Liver (tissue), 10 donors: ENCODE measurements at places on chromosomes 5 and 9. TPM values are rescaled to one million over a fixed set of nuclear protein-coding genes. Genes with fewer than 3 reads are reported as not detected.
A peak's percentile ranks its signal among the peaks of the same experiment; 100 is the strongest.

The OCLN gene
- 25.9 TPM for total RNA-seq

The TAF11L10 gene
- total RNA-seq: not detected

- no peak overlapping the region for H3K4me3 ChIP-seq
- H3K27me3 ChIP-seq: no peaks in the 10 kb centered on the region
- H3K27ac ChIP-seq: no peak overlapping the region
- no peak for DNase-seq
Observed at GRCh38 chr9:37498457-37498856, 12.7 kb downstream of the POLR1E start.

The STKLD1 gene
- 0.37 TPM for total RNA-seq

- no peaks in the 10 kb centered on the region for H3K27me3 ChIP-seq
- H3K27ac ChIP-seq: no peak overlapping the region
- no peak for DNase-seq
- H3K4me1 ChIP-seq: no peaks in the 10 kb centered on the region
Observed at GRCh38 chr5:119750887-119751733, 121.8 kb downstream of the FAM170A start.

GRCh38 chr5:16315501-16315900, 135.9 kb upstream of the MARCHF11 start:
- H3K27ac ChIP-seq: no peak overlapping the region
- H3K4me1 ChIP-seq: no peaks in the 10 kb centered on the region
- H3K4me3 ChIP-seq: no peak overlapping the region
- DNase-seq: no peak

GRCh38 chr5:90084342-90084741, 325.2 kb downstream of the CETN3 start:
- H3K27ac ChIP-seq: no peak overlapping the region
- H3K4me3 ChIP-seq: no peak overlapping the region
- no peaks in the 10 kb centered on the region for H3K27me3 ChIP-seq
- no peak for DNase-seq

DNA sequence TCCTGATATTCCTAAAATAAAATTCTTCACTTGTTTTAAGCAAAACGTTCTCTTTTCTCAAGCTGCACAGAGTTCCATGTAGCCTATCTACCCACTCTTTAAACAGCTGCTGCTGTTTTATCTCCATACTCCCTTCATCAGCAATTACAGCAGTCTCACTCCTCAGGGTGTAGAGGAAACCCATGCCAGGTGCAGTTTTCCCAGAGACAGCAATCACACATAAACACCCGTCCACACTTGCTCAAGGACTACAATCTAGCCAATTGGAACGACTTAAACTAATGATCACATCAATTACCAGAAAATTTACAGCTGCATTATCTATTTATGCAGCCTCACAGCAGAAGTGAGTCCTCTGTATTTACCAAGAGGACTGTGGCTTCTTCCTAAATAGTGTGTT, 141.7 kb downstream of the HTR1A start:
- no peak overlapping the region for H3K27ac ChIP-seq
- no peaks in the 10 kb centered on the region for H3K4me1 ChIP-seq
- no peak overlapping the region for H3K4me3 ChIP-seq
- H3K27me3 ChIP-seq: no peaks in the 10 kb centered on the region
- no peak for DNase-seq
- H3K36me3 ChIP-seq: no peaks in the 10 kb centered on the region

The EQTN gene
- total RNA-seq: 0.08 TPM

The ALDH1B1 gene
- total RNA-seq: 18.9 TPM

- no peaks in the 10 kb centered on the region for H3K36me3 ChIP-seq
- H3K4me1 ChIP-seq: no peaks in the 10 kb centered on the region
- H3K27ac ChIP-seq: no peak overlapping the region
- no peak overlapping the region for H3K4me3 ChIP-seq
- no peaks in the 10 kb centered on the region for H3K27me3 ChIP-seq
- no peak for DNase-seq
Observed at GRCh38 chr5:65157906-65158603, 323.7 kb downstream of the ADAMTS6 start.

The NMUR2 gene
- not detected for total RNA-seq

DNA sequence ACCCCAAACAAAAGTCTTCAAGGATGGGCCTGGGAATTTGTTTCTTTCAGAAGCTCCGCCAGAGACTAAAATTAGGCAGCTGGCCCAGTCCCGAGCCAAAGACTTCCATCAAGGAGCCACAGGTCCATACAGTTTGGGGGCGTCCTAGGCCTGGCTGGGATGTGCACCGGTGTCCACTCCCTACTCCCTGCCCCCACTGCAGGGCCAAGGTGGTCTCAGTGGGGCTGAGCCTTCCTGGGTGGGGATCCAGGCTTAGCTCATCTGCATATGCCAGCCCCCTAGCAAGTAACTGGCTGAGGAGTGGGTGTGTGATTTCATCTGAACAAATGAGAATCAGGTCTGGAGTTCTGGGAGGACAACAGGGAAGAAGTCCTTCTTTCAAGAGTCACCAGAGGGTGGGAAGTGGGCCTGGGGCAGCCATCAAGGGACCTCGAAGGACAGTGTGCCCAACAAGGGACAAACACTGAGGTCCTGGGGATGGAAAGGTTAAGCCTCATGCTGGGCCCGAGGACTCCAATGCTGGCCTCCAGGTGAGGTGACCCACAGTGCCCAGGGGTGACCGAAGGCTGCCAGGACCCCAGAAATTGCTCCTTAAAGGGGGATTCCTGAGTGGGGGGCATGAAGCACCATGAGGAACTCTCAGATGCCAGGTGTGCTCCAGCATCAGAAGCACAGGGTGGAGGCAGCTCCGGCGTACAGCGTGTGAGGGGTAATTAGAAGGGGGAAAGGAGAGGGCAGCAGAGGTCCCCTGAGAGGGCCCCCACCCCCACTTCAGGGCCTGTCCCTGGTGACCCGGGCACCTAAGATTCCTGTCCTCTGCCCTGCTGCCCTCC, 91.3 kb downstream of the ZNF354C start:
- H3K4me1 ChIP-seq: no peaks in the 10 kb centered on the region
- DNase-seq: no peak
- H3K36me3 ChIP-seq: no peaks in the 10 kb centered on the region
- H3K27ac ChIP-seq: no peak overlapping the region
- H3K4me3 ChIP-seq: no peak overlapping the region

- no peaks in the 10 kb centered on the region for H3K36me3 ChIP-seq
- H3K27me3 ChIP-seq: no peaks in the 10 kb centered on the region
- no peak for DNase-seq
- H3K4me1 ChIP-seq: no peaks in the 10 kb centered on the region
Observed at GRCh38 chr9:117825609-117826347, 121.6 kb downstream of the TLR4 start.

- no peak overlapping the region for H3K27ac ChIP-seq
- peaks cover 32% of the 10 kb centered on the region for H3K4me1 ChIP-seq
- H3K27me3 ChIP-seq: no peaks in the 10 kb centered on the region
- H3K4me3 ChIP-seq: no peak overlapping the region
Observed at GRCh38 chr5:32144378-32145207, 29.5 kb downstream of the GOLPH3 start.

- H3K4me3 ChIP-seq: no peak overlapping the region
- H3K36me3 ChIP-seq: no peaks in the 10 kb centered on the region
- H3K27me3 ChIP-seq: no peaks in the 10 kb centered on the region
- peak overlapping the region; percentile 79 for H3K27ac ChIP-seq
- DNase-seq: no peak
Observed at GRCh38 chr9:134390537-134390936, 64.3 kb downstream of the RXRA start.

The INSL6 gene
- total RNA-seq: not detected

GRCh38 chr5:150641006-150641570, 628 bp downstream of the SYNPO start:
- DNase-seq: no peak
- H3K27me3 ChIP-seq: no peaks in the 10 kb centered on the region
- no peaks in the 10 kb centered on the region for H3K36me3 ChIP-seq
- peaks cover 76% of the 10 kb centered on the region for H3K4me1 ChIP-seq
- H3K27ac ChIP-seq: peak overlapping the region; percentile 99
- peak overlapping the region; percentile 58 for H3K4me3 ChIP-seq

The DNAI1 gene
- not detected for total RNA-seq

- no peaks in the 10 kb centered on the region for H3K27me3 ChIP-seq
- no peak overlapping the region for H3K4me3 ChIP-seq
- DNase-seq: no peak
- H3K4me1 ChIP-seq: peaks cover 13% of the 10 kb centered on the region
Observed at GRCh38 chr5:173909199-173909598, 21.1 kb downstream of the CPEB4 start.

DNA sequence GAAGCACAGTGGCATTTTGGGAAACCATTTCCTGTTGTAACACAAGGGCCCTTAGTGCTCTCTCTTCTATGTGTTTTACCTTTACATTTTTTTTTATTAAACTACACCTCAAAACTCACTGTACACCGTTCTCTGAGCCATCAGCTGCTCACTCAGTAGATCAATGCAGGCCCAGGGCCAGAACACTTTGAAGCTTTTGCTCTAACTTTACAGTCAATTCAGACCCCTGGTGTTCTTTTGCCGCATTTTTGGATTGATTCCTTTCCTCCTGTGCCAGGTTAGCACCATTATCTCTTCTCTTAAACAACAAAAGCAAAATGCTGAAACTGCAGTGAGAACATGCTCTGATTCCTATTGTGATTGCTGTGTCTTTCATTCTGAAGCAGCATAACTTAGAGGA, 269.8 kb upstream of the RGMB start:
- H3K36me3 ChIP-seq: no peaks in the 10 kb centered on the region
- no peak overlapping the region for H3K4me3 ChIP-seq
- H3K27ac ChIP-seq: no peak overlapping the region
- H3K27me3 ChIP-seq: no peaks in the 10 kb centered on the region
- no peaks in the 10 kb centered on the region for H3K4me1 ChIP-seq
- DNase-seq: no peak

DNA sequence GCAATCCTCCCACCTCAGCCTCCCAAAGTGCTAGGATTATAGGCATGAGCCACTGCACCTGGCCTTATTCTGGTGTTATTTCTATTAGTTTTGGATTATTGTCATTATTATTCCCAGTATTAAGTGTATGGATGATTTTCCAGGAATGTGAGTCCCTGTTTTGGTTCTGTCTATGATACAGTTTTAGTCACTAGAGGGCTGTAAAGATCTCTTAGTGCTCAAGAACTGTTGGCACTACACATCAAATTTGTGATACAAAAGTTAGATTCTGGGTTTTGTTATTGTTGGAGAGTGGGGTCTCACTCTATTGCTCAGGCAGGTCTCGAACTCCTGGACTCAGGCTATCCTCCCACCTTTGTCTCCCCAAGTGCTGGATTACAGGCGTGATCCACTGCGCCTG, 12.1 kb downstream of the CCL28 start:
- H3K4me3 ChIP-seq: no peak overlapping the region
- H3K27me3 ChIP-seq: no peaks in the 10 kb centered on the region
- no peak overlapping the region for H3K27ac ChIP-seq
- no peaks in the 10 kb centered on the region for H3K36me3 ChIP-seq

- no peak overlapping the region for H3K4me3 ChIP-seq
- no peak for DNase-seq
- H3K27me3 ChIP-seq: no peaks in the 10 kb centered on the region
- H3K36me3 ChIP-seq: no peaks in the 10 kb centered on the region
Observed at GRCh38 chr5:62717301-62717933, 138.8 kb downstream of the LRRC70 start.

DNA sequence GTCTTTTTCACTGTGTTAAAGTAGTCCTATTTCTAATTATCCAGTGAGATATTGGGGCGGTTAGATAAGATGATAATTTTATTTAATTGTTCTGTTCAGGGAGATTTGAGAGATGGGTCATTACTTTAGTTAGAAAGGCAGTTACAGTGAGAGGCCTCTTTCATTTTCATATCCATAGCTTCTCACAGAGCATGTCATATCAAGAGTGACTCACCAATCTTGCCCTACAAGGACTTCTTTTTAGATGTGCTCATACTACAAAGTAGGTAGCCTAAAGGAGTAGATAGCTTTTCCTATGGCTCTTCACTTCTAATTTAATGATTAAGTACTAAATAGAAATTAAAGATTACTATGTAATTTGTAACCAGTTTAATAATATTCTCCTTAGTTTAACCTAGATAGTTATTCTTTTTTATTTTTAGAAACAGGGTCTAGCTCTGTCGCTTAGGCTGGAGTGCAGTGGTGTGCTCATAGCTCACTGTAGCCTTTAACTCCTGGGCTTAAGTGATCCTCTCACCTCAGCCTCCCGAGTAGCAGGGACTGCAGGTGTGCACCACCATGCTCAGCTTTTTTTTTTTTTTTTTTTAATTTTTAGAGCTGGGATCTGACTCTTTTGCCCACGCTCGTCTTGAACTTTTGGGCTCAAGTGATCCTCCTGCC, 71.0 kb downstream of the FER start:
- no peak overlapping the region for H3K27ac ChIP-seq
- DNase-seq: no peak
- H3K4me3 ChIP-seq: no peak overlapping the region
- H3K27me3 ChIP-seq: no peaks in the 10 kb centered on the region

The CENPK gene
- 0.33 TPM for total RNA-seq

DNA sequence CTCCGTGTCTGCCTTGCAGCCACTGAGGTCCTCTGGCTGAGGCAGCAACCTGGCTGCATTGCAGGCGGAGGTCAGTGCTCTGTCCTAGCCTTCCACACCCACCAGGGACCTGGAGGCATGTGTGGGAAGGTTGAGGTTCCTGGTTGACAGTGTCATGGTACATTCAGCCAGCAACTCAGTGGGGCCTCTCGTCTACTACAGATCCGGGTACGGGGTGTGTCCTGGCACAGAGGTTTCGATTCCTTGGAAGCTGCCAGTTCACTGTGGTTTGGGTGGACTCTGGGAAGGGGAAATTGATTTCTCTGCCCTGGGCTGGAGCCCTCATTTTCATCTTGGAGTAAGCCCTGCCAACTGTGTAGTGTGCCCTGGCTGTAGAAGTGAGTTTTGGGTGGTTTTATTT, 45.1 kb downstream of the PDE8B start:
- no peaks in the 10 kb centered on the region for H3K4me1 ChIP-seq
- H3K36me3 ChIP-seq: no peaks in the 10 kb centered on the region
- H3K4me3 ChIP-seq: no peak overlapping the region
- H3K27me3 ChIP-seq: no peaks in the 10 kb centered on the region

DNA sequence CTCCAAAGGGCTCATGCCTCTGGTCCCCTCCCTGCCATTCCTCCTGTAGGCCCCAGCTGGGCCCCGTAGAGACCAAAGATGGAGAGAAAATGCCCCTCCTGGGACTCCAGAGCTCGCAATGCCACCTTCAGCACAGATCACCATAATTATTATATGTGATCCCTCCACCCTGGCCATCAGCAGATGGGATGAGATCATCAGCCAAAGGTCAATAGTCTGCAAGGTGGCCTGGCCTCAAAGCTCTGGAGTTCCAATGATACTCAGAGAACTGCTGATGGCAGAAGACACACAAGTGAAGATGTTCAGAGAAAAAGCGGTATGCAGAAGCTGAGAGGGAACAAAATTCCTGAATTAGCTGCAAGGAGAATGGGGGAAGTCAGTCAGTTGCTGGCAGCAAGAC, 5.0 kb downstream of the RPP25L start:
- H3K36me3 ChIP-seq: no peaks in the 10 kb centered on the region
- H3K4me1 ChIP-seq: peaks cover 19% of the 10 kb centered on the region
- DNase-seq: no peak
- H3K4me3 ChIP-seq: no peak overlapping the region
- H3K27me3 ChIP-seq: no peaks in the 10 kb centered on the region

DNA sequence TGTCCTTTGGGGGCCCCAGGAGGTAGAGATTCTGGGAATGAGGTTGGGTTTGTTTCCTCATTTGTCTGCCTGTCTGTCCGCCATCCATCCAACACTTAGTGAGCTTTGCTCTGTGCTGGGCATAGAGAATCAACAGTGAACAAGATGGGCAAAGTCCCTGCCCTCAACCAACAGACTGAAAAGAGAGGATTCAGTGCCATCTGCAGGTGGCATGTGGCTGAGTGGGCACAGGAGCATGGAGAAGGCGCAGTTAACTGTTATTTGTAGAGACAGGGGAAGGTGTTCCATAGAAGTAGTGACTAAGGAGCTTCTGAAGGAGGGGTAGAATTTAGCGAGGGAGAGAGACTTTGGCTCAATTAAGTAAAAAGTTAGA, 23.1 kb downstream of the POLR1E start:
- no peaks in the 10 kb centered on the region for H3K27me3 ChIP-seq
- H3K4me1 ChIP-seq: peaks cover 25% of the 10 kb centered on the region
- DNase-seq: no peak
- no peak overlapping the region for H3K4me3 ChIP-seq
- peak overlapping the region; percentile 87 for H3K27ac ChIP-seq
